ENCODE measurements at places on chromosomes 2 and 18.

- DNase-seq: no peak
Observed at GRCh38 chr2:221005338-221005737, 566.8 kb downstream of the EPHA4 start.

GRCh38 chr18:65091744-65092329 is 659.0 kb upstream of the CDH7 start:
- no peak for DNase-seq

DNA sequence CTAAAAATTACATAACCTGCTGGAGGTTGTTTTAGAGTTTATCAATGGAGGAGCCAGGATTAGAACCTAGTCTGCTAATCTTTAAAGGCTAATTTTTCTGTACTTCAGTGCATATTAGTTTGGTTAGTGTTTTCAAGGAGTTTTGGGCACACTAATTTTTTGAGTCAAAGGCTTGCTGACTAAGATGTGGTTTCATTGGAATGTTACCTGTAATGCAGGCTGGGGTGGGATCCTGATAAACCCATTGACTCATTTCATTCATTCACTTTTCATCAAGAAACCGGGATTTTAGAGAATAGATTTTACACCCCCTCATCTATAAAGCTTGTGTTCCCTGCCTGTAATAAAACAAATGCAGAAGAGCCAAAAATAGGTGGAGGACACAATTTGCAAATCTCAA is 91.9 kb upstream of the IL1R2 start:
- DNase-seq: no peak

DNA sequence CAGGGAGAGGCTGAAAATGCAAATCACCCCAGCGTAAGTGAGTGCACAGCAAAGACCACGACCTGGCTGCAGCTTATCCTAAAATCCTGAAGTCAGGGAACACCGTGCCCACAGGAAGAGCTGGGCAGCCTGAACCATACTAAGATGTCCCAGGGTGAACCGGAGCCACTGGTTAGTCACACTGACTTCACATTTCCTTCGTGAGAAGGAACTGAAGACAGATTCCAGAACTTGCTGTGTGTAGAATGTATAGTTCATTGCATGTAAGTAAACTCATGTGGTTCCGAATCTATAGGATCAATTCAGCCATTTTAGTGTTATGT is 84.6 kb upstream of the NDUFV2 start:
- peak; percentile 29 for DNase-seq

- DNase-seq: no peak
Observed at GRCh38 chr2:46854260-46854659, 61.3 kb downstream of the MCFD2 start.

GRCh38 chr2:130368786-130369185 is 12.9 kb downstream of the PTPN18 start:
- no peak for DNase-seq

DNA sequence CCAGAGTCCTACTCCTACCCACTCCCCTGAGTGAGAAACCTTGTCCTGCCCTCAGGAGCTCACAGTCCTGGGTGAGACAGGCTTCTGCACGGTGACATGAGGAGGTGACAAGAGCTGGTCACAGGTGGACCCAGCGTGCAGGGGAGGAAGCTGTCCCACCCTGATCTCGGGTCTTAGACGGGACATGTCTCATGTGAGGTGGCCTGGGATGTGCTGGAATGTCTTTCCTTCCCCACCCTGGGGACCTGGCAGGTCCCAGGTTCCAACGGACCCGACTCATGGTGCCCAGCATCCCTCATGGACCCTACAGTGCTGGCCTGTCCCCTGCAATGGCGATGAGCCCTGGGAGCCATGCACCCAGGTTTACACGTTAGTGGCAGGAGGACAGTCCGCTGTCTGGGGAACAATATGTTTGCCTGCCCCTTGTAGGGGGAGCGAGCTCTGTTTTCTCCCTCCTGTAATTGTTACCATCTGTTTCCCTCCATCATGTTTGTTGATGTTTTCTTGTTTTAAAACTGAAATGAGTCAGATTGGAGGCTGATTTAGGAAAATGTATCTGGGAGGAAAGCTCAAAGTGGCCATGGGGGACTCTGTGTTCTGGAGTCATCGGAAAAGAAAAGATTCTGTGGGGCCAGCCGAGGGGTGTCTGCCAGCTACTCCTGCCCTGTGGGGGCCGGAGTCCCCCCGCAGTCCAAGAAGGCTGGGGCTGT is 238.1 kb downstream of the KLHL29 start:
- DNase-seq: no peak

DNA sequence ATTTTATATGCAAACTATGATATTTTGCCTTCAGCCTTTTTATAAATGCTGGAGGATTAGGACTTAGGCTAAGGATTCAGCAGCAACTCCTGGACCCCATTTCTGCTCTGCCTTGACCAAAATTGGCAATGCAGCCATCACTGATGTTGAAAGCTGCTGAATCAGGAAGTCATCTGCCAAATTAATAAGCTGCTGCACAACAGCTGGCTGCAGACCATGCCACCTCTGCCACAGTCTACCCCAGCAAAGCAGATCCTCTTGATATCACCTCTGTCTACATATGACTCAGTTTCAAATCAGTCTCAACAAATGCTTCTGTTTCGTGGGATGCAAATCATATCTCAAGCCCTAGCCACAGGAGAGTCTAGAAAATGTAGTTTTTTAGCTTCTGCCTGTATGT is 7.1 kb upstream of the SOS1 start:
- no peak for DNase-seq

DNA sequence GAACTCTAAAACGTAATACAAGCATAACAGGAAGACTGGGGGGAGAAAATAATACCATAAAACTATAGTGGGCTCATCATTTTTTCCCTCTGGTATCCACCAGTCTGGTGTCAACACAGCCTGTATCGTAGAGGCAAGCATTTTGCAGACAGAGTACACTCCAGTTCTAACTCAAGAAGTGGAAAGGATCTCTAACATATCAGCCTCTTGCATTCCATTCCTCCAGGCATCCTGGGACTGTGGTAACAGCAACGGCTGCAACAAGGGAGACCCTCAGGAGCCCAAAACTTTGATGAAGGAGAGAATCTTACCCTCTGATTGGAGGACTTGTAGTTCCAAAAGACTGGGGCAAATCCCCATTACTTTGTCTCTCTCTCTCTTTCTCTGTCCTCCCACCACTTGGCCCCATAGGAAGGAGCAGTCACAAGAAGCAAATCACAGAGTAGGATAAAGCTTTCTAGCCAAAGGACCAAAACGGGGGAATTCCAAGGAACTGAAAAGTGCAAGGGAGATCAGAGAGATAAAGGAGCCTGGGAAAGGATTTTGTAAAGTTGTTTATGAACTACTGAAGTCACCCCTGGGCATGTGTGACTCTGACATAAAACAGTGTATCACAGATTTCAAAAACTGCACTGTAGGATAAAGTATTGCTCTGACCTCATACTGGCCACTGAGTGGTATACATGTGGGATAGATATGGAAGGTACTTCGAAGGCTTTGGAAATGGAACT is 11.9 kb downstream of the FRZB start:
- DNase-seq: no peak

- no peak for DNase-seq
Observed at GRCh38 chr2:3656762-3657721, 958 bp upstream of the ALLC start.

DNA sequence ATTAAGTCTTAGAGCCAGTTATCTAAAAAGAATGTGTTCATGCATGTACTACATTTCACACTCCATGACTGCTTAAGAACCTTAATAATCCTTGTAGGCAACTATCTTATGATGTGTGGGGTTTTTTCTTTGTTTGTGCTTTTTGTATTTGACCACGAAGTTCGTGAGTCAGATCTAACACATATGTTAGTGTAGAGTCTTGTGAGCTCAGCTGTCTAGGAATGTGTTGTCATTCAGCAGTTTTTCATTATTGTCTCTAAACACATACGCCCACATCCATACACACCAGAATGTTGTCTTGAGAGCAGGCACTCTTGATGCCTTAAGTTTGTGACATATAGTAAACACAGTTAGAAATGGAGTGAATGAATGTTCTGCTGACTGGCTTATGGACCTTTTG is 38.4 kb downstream of the CAB39 start:
- DNase-seq: no peak

- peak; percentile 31 for DNase-seq
Observed at GRCh38 chr2:106885971-106886915, at the start of gene ST6GAL2. ST6GAL2 (minus strand) TSS chr2:106886167; CDS start chr2:106843977, 42,190 bp downstream.

- DNase-seq: no peak
Observed at GRCh38 chr18:75052475-75052874, 156.5 kb downstream of the PTGR3 start.

- DNase-seq: no peak
Observed at GRCh38 chr2:177460973-177461585, 68.5 kb downstream of the AGPS start.

DNA sequence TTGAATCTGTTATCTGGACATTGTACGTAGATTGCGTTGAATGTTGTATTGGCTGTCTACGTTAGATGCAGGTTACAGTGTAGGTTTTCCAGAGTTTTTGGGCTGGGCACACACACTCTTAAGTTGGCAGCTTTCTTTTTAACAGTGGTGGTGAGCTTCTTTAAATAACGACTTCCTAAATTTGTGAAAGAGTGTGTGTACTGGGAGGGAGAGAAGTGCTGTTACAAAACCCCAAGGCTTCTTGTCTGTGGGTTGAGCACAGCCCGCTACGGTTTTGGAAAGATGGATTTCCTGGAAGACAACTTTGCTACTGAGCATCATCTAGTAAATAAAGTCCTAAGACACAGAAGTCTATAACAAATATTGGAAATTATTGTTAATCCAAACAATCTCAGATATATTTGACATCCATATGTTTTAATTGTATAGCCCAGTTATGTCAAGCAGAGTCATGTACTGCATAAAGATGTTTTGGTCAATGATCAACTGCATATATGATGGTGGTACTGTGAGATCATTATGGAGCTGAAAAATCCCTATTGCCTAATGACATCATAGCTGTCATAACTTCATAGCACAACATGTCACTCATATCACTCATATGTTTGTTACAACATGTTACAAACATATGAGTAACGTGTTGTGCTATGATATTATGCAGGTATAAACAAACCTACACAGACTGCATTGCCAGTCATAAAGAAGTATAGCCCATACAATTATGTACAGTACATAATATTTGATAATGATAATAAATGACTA is 7.9 kb upstream of the THUMPD2 start:
- DNase-seq: no peak

- no peak for DNase-seq
Observed at GRCh38 chr2:161414042-161415033, 1.8 kb upstream of the TBR1 start.

DNA sequence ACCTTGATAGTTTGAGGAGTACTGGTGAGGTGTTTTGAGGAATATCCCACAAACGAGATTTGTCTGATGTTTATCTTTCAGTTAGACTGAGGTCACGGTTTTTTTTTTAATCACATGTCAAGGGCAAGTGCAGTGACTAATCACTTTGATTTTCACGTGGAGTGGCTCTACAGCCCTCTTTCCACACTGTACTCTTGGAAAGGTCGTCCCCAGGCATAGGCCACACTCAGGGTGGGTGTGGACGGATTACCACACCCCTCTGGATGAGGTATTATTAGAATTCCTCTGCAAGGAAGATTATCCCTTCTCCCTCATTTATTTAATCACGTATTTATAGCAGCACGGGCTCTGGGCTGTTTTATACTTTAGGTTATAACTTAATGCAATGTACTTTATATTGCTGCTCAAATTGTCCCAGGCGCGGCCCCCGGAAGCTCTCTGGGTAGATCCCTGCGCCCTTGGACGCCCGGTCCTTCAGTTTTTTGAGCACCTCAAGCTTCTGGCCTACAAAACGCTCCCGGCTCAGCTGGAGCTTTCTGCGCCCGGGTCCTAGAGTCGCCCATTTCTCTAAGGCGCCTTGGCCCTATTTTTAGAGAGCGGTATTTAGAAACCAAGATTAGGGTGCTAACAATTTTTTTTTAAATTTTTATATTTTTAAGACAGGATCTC is 515 bp upstream of the PLEKHB2 start:
- peak; percentile 43 for DNase-seq

DNA sequence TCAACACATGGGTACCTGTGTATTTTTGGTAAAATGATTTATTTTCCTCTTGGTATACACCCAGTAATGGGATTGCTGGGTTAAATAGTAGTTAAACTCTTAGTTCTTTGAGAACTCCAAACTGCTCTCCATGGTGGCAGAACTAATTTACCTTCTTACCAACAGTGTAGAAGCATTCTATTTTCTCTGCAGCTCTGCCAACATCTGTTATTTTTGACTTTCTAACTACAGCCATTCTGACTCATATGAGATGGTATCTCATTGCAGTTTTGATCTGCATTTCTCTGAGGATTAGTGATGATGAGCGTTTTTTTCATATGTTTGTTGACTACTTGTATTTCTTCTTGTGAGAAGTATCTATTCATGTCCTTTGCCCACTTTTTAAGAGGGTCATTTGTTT is 180.6 kb downstream of the FSIP2 start:
- DNase-seq: peak; percentile 8

DNA sequence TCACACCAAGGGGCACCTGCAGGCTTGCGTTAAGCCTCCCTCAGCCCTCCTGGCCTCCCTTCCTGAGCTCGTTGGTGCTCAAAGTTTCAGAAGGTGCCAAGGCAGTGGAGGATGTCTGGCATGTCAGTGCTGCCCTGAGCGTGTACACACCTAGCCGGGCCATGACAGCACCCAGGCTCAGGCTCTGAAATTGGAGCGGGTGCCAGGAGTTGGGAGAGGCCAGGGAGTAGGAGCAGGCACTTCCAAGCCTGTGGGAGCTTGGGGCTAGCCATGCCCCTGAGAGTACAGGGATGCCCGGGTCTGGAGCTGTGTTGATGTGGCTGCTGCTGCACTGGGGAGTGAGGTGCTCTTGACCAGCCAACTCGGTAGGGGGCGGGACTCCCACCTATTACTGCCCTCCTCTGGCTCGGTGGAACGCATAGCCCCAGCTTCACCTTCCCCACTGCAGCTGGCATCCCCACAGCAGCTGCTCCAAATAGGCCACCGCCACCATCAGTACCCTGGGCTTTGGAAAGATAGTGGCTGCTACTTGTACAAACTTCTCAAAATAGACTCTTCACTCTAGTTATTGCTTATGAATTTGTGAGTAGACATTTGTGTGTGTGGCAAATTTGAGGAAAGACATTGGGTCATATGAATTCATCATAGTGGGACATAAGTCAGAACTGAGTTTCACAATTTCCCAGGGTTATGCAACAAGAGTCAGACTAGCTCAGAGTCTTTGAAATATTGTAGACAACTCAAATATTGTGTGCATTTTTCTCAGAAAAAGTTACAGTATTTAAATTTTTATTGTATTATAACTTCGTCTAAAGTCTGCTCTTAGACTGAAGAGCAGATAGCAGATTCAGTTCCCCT is 6.8 kb upstream of the PCARE start:
- DNase-seq: no peak

- DNase-seq: no peak
Observed at GRCh38 chr2:2656115-2657011, 325.3 kb upstream of the MYT1L start.

Measured in HS-27A (cell line).